Suprapubic skin (tissue), 4 donors: ENCODE measurements at places on chromosomes 4 and X.

- DNase-seq, result no peak
- H3K36me3 ChIP-seq, result no peaks in the 10 kb centered on the region
- no peak overlapping the region for H3K27ac ChIP-seq
- no peaks in the 10 kb centered on the region for H3K27me3 ChIP-seq
- H3K4me1 ChIP-seq, result no peaks in the 10 kb centered on the region
These were observed 236.7 kb downstream of the FAT4 start for GRCh38 chr4:125551466-125551865.

GRCh38 chr4:68490826-68491457 lies 43.7 kb downstream of the TMPRSS11E start:
- no peak for DNase-seq
- H3K36me3 ChIP-seq, result no peaks in the 10 kb centered on the region
- H3K4me1 ChIP-seq, result no peaks in the 10 kb centered on the region
- no peak overlapping the region for H3K27ac ChIP-seq

DNA sequence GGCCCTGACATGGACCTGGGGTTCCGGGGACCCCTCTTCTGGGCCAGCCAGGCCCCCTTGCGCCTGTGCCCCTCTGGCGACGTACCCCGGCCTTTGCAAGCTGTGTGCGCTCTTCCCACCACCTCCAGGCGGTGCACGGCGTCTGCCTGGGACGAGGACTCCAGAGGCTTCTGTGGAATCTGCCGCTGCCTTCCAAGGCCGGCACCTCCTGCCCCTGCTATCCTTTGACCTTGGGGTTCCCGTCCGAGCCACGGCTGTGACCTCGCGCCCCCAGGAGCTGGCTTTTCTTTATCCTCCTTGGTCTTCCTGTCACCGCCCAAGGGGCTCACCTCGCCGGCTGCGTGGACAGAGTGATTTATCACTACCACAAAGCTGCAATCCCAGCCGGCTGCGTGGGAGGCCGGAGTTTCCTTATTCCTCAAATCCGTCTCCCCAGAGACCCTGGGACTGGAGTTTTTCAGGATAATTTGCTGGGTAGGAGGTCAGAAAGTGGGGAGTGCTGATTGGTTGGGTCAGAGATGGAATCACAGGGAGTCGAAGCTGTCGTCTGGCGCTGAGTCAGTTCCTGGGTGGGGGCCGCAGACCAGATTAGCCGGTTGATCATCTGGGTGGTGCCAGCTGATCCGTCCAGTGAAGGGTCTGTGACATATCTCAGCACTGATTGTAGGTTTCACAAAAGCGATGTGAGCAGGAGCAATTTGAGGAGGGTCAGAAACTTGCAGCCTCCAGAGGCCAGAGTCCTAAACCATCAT lies 19.8 kb upstream of the PLCXD1 start:
- H3K4me3 ChIP-seq, result peak overlapping the region; percentile 2
- H3K27ac ChIP-seq, result no peak overlapping the region
- H3K27me3 ChIP-seq, result peaks cover 8% of the 10 kb centered on the region
- DNase-seq, result peak; percentile 78
- H3K36me3 ChIP-seq, result no peaks in the 10 kb centered on the region
- H3K4me1 ChIP-seq, result peaks cover 10% of the 10 kb centered on the region

DNA sequence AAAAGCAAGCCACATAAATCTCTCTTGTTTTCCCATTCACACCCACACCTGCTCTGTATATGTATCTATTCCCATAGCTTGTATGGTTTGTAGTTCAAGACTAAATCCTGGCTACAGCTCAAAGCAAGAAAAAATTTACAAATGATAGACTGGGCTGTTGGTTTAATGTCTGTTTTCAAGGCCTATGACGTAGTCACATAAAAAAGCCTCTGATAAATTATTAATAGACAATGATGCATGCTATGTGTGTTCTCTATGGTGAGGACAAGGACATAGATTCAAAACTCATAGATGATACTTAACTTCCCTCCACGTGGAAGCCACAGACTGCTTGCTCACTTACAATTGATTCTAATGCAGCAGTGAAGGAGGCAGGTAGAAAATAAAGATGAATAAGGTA lies 194.0 kb downstream of the LDB2 start:
- no peaks in the 10 kb centered on the region for H3K36me3 ChIP-seq
- DNase-seq, result no peak
- H3K27me3 ChIP-seq, result no peaks in the 10 kb centered on the region
- H3K27ac ChIP-seq, result no peak overlapping the region
- H3K4me3 ChIP-seq, result no peak overlapping the region
- H3K4me1 ChIP-seq, result no peaks in the 10 kb centered on the region
